ENCODE measurements at places on chromosomes 12 and 14.

- no peak for DNase-seq
Observed at GRCh38 chr12:39490500-39491282, 47.8 kb upstream of the KIF21A start.

DNA sequence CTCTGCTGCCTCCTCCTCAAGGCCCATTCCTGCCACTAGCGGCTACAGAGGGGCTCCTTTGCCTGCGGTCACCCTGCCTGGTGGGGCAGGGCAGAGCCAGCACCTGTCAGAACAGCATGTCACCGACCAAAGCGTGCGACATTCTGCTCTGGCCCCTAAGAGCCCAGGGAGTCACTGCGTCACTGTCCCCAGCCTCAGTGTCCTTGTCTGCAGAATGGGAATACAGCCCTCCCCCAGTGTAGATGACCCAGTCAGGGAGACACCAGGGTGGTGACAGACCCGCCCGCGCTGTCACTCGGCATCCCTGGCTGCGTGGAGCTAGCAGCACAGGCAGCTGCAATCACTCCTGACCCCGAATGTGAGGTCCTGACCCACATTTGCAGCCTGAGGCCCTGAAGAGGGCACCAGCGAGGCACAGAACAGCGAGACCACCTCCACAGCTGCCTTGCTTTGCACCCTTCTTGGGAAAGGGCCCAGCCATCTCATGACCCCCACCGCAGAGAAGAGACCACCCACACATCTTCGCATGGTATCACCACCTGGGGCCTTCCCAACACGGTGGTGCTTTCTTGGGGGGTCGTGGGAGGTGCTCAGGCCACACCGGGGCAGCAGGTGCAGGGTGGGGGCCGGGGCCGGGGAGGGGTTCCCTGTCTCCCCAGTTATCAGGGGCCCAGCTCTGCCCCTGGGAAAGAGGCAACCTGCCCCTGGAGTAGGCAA lies 2.5 kb downstream of the AHNAK2 start:
- no peak for DNase-seq

- DNase-seq, result no peak
Observed at GRCh38 chr14:53401646-53402045, 248.5 kb upstream of the DDHD1 start.

GRCh38 chr12:63348556-63348955 lies 197.6 kb upstream of the AVPR1A start:
- no peak for DNase-seq

- no peak for DNase-seq
Observed at GRCh38 chr14:56796259-56796658, 14.0 kb downstream of the OTX2 start.

GRCh38 chr12:1170411-1170810 lies 179.4 kb downstream of the ERC1 start:
- DNase-seq, result no peak

- no peak for DNase-seq
Observed at GRCh38 chr14:66008631-66009030, 477.5 kb upstream of the CCDC196 start.

DNA sequence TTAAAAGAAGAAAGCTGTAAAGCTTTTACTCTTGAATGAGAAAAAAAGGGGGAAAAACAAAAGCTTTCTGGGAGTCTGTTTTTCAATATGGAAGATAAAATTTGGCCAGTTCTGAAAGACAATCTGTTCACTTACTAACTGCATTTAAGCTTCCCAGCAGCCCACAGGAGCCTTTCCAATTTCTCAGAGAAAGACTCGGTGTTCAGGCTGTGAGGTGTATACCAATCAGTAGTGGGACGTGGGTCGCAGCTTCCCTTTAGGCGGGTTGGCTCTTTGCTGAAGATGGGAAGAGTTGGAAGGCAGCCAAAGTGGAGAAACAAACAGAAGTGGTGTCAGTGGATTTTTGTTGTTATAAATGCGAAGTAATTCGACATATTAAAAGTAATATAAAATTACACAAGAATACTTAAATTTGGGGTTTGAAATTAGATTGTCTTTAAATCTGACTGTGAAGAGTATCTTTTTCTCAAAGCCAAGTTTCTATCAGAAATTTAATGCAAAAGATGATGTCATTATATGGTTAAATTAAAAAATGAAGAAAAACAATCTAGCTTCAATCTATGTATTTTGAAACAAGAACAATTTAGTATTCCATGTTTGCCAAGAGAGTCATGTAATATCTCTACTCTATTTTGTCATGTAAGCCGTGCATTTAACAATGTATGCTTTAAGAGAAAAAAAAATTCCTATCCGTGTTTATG lies 590.2 kb upstream of the ATXN7L3B start:
- no peak for DNase-seq

- DNase-seq, result no peak
Observed at GRCh38 chr14:104364830-104365229, 214.7 kb upstream of the C14orf180 start.

DNA sequence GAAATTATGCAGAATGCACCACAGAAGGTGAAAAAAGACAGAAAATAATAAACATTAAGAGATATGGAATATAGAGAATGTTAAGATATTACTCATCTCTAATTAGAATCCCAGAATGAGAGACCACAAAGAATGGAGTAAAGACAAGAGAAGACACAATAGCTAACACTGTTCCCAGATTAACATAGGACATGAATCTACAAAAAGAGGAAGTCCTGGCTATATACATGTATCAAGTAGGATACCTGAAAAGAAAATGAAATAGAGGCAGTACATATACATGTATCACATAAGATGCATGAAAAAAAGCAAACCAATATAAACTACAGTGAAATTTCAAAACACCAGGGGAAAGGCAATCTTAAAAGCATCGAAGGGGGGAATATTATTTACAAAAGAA lies 5.6 kb upstream of the EPS8 start:
- no peak for DNase-seq

DNA sequence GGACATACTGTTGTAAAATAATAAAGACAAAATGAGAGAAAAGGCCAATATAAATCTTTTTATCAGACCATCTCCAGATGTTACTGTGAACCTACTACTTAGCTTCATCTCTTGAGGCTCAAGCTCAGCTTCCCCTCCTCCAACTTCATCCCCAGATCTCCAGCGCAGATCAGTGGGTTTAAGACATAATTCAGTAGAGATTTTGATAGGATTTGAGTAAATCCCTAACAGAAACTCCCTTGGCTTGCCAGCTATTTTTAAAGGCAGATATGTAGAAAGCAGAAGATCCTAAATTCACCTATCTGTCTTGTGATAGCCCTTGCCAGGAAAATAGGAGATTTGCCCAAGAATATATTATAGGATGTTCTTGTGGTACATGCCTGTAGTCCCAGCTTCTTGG lies 236.7 kb downstream of the FBXL14 start:
- DNase-seq, result no peak

- no peak for DNase-seq
Observed at GRCh38 chr14:45793081-45793480, 540.1 kb upstream of the MIS18BP1 start.

DNA sequence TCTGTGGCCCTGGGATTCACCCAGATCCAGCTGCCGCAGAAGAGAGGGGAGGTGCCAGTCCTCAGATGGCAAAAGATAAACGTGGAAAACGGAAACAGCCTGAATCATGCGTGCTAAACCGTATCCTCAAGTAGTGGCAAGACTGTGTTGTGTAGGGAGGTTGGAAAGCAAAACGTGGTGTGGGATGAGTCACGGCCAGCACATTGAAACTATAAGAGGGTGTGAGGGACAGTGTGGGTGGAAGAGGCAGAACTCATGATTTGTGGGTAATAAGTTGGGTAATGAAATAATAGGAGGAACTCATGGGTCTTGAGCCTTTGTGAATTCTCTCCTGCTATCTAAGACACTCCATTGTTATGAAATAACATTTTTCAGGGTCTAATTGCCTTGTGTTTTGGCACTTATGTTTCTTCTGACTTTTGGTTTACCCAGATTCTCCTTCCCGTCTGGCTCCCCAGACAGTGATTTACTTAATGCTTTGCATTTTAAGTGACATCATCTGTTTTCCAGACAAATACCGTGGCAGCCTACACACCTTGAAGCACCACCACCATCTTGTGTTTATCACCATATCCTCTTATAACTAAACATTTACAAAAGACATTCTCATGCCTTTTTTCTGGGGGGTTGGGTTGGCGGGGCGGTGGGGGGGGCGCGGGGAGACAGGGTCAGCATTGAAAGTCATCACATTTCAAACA lies 62.3 kb upstream of the PTCSC3 start:
- no peak for DNase-seq

GRCh38 chr12:47124451-47124850 lies 44.7 kb upstream of the AMIGO2 start:
- no peak for DNase-seq

DNA sequence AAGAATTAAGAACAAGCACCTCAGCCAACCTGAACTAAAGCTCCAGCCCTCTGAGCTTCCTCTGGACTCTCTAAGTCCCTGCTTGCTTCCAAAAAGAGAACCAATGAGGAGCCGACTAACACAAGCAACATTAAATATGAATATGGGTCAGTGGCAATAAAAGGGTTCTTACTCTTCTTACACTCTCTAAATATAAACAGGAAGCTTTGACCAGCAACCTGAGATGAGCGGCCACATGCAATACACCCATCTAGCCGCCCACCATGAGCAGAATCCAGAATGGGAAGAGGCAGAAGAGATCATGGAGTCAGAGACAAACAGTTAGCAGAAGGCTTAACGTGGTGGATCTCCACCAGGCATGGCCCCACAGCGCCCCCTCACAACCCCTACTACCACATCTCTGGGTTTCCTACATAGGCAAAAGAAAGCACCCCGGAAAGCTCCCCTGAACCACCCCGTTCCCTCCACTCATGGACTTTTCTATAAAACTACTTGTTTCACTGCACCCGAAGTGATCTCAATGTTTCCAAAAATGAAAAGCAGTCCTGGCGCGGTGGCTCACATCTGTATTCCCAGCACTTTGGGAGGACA lies 59.4 kb downstream of the TTC7B start:
- no peak for DNase-seq

GRCh38 chr14:54200726-54201125 lies 196.1 kb upstream of the CDKN3 start:
- DNase-seq, result no peak

DNA sequence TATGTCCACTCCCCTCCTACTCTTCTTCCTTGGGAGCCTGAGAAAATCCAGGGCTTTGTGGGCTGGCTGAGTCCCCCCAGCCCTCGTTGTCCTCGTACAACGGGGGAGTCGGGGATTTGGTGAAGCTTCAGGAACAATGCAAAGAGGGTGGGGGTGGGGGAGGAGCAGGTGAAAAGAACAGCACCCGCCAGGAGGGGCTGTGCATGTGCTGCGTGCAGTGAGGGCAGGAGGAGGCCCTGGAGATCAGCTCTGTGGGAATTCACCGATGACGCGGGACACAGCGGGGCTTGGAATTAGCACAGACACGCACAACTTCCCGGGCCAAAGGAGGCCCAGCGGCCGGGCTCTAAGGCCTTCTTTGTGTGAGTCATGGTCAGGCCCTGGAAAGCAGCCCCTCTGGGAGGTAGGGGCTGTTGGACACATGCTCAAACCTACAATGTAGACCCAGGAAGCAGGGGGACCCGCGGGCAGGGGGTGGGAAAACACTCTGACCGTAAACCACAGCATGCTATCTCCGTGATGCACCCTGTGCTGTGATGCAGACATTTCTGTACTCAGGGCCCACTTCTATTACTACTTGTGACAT lies 32.8 kb downstream of the RBM19 start:
- DNase-seq, result no peak

GRCh38 chr14:81529391-81529790 lies 4.3 kb downstream of the SEL1L start:
- DNase-seq, result no peak

GRCh38 chr14:26395726-26396125 lies 202.1 kb downstream of the NOVA1 start:
- DNase-seq, result no peak

- DNase-seq, result no peak
Observed at GRCh38 chr12:81573228-81573627, 185.9 kb downstream of the PPFIA2 start.

DNA sequence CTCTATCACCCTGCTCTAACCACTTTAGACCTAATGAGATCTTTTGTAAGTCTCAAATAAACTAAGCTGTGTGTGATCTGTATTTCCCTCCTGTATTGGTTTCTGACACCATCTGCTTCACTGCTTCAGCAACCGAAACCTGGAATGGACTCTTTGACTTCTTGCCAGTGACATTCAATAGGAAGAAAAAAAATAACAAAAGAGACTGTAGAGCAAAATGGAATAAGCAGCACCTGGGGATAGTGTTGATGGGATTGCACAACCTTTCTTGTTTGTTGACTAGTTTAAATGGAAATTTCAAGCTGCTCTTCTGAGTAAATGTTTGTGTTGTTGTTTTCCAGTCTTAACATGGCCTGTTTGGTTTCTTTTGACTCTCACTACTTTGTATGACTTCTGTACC lies 888.6 kb upstream of the SEL1L start:
- no peak for DNase-seq

DNA sequence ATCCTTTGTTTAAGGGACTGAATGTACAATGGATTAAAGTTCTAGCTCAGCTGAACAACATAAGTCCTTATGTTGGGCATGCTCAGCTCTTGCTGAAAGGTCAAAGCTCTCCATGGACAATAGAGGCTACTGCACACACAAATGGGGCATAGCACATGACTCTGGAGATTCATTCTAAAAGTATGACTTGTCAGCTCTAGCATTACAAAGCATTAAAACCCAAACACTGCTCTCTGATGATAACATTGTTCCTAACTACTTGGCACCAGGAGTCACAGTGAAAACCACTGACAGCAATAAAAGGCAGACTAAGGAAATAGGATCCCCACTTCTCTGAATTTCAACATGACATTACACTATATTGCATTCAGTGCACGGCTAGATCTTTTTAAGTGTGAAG lies 21.9 kb upstream of the FSCB start:
- DNase-seq, result no peak

- DNase-seq, result no peak
Observed at GRCh38 chr12:53786411-53786810, 34.6 kb upstream of the CISTR start.

- no peak for DNase-seq
Observed at GRCh38 chr12:98738539-98738938, 93.4 kb downstream of the APAF1 start.

- DNase-seq, result no peak
Observed at GRCh38 chr12:89700191-89700810, 8.3 kb downstream of the ATP2B1 start.

DNA sequence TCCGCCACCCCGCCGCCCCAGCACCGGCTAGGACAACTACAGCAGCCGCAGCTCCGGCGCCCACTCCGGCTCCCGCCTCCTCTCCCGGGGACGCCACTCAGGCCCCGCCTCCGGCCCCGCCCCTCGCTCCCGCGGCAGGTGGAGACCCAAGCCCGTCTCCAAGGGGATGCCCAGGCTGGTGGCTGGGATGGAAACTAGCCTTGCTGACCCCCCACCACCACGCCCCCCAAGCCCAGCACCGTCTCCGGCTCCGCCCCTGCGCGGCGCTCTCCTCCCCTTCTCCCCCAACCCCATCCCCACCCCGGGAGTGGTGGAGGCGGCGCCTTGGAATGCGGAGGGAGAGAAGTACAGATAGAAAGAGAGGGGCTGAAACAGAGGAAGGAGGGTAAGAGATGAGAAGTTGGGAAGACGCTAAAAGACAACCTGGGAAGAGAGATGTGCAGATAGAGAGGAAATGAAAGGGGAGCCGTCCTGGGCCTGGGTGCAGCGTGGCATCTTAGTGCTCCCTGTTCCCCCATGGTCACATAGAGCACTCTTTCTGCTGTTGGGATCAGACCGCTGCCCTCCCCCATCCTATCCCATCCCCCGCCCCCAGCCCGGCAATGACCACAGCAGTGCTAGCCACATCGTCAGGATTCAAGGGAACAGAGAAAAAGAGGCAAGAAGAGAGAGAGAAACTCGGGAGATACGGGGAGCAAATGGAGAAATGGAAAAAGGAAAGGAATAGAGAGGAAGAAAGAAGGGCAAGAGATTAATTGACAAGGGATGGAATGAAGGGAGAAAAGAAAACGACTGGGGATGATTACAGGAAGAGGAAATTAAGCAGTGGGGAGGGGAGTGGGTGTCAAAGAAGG lies at the start of gene ITGA7:
ITGA7 (minus strand) TSS at position 64 of the 854 bp plus-strand sequence. CDS start 222 bp downstream, outside the sequence.
- peak; percentile 43 for DNase-seq

All from activated T-cell treated with anti-CD3 and anti-CD28 coated beads for 1 hour (primary cell).